ENCODE measurements at places on chromosomes 7 and 10.

DNA sequence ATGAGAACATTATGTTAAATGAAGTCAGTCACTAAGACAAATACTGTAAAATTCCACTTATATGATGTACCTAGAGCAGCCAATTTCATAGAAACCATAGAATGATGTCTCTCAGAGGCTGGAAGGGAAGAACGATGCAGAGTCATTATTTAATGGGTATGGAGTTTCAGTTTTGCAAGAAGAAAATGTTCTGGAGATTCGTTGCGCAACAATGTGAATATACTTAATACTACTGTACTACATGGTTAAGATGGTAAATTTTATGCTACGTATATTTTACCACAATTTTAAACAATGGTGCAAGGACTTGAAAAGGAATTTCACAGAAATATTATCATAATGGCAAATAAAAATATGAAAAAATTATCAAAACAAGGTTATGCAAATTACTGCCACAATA is 972.6 kb downstream of the KCNMA1 start:
- DNase-seq: no peak

DNA sequence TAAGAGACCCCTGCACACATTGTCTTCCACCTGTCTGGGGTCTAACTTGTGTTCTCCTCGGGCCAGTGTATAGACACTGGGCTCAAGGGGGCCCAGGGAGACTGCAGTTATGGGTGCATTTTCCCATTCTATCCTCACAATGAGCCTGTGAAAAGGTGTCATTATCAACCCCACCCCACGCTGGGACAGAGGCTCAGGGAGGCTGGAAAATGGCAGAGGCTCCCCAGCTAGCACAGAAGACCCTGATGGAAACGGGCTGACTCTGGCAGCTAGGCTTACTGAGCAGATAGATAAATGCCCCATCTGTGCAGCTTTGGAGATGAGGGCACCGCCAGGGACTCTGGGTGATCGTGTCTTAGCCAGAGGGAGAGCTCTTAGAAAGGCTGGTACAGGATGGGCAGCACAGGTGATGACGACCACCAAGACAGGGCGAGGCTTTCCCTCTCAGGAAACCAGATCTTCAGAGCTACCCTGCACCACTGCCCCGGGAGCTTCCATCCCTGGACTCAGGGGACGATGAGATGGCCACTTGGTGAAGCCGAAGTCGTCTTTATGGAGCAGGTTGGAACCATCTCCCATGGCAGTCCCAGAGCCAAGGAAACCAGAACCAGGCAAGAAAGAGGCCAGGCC is 58.2 kb upstream of the CHST15 start:
- DNase-seq: no peak

- DNase-seq: no peak
Observed at GRCh38 chr7:114590298-114590697, 175.7 kb downstream of the FOXP2 start.

DNA sequence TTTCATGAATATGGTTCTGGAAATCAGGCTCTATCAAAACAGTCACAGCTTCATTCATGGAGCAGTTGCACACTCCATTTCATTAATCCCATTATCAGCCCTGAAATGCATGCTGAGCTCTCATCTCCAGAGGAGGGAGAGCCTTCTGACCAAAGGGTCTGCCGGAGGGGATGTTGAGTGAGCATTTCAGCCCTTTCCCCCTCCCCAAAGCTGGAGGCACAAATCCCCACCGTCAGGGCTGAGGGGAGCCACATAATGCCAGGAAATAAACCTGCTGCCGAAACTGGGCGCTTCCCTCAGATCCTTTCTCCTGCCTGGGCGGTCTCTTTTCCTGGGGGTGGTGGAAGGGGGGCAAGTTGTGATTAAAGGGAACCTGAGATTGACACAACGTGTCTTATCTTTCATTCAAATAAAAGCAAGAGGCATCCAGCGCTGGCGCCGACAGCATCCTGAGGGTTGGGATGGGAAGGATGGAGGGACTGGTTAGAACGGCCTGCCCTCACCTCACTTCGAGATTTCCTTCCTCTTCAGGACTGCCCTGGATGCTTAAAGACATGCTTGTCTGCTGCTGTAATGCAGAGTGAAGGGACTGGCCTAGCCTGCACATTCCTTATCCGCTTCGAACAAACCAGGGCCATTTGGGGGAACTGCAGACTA is 71.6 kb downstream of the TLL2 start:
- DNase-seq: no peak

DNA sequence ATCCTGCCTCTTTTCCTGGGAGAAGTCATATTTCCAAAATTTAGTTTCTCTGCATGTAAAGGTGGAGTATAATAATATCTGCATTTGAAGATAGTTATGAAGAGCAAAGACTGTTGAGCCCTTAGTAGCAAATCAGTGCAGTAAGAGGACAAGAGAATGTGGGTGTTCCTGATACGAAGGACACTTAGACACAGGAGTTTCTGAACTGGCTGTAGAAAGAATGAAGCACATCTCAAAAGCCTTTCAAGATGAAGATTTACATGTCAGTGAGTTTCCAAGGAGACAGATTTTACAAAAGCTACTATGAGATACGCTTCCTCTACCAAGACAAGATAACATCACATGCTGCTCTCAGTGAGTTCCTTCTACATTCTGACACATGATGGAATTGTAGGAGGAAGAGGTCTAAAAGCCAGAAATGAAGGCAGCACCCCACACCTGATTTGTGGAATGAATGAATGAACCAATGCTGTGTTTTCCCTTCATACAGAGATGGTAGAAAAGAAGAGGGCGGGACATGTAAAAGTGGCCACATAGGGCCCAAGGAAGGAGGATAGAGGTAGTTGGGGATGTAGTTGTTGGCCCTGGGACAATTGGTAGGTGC is 173.6 kb upstream of the PDE1C start:
- no peak for DNase-seq

All from amniotic stem cell (primary cell).